H9 (cell line): ENCODE measurements at places on chromosomes 2 and 18.

- no peak for DNase-seq
Measured at GRCh38 chr2:217443601-217444000, 559.2 kb downstream of the TNS1 start.

- DNase-seq = no peak
Measured at GRCh38 chr2:173230181-173230580, 124.5 kb upstream of the CDCA7 start.

DNA sequence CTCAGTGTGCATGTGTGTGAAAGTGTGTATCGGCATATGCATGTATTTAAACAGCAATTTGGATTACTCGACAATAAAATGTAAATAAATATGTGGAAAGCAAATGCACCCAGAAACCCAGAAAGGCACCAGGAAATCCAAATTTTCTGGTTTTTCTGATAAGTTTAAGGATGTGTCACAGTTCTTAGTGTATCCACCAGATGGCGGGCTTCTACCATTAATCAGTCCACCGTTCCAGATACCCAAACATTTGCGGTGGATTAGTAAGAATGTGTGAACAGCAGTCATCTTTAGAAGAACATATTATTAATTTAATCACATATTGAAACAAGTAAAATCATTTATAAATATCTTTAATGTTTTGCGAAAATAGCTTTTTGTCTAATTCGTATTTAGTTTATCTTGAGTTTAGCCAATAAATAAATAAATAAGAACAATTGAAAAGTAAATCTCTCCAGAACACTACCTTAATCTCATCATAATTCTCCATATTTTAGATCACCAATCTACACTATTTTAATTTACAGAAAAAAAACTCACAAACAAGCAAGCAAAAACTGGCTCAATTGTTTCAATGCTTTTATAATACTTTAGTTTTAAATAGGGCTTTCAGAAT is 298.9 kb downstream of the DSEL start:
- DNase-seq = no peak

DNA sequence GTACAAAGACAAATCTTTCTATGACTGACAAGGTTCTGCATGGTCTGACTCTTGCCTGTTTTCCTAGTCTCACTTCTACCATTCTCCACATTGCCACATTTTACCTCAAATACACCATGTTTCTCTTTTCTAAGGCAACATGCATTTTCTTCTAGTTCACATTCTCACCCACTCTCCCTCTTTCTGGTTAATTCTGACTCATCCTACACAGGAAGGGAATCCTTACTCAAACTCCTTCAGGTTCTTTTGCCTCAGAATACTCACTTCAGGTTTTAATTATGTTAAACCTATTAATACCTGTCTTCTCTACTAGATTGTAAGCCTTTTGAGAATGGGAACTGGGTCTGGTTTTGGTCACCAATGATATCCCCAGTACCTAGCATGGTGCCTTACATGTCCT is 47.2 kb downstream of the MAP2 start:
- DNase-seq = no peak

GRCh38 chr2:8003462-8004075 is 678.3 kb upstream of the ID2 start:
- no peak for DNase-seq

DNA sequence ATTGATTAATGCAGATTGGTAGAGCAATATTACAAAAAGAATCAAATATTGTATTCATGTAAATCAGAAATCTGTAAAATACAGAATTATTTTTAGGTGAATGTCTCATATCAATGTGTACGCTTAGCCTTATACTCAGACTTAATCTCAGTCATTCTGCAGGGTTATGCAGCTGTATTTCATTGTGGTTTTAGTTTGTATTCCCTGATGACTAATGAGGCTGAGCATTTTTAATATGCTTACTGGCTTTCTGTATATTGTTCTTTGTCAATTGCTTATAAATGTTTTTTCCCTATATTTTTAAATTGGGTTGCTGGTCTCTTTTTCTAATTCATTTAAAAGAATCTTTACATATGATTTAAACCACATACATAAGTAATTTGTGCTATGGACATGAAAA is 50.1 kb downstream of the CDH19 start:
- DNase-seq = no peak

DNA sequence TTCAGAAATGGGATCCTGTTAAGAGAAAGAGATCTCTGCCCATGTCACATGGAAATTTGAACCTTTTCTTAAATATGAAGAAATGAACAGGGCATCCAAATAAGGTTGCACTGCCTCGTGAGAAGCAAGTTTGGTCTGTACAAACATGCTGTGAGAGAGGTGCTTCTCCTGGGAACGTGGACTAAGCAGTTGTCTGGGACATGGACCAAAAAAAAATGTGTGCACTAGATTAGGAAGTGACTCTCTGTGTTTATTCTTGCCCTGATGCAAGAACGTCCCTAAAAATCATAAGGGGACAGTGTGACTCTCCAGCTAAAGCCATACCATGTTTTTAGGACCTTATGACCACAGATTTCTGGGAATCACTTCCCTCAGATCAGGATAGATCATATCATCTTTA is 23.7 kb upstream of the GCG start:
- DNase-seq = no peak

DNA sequence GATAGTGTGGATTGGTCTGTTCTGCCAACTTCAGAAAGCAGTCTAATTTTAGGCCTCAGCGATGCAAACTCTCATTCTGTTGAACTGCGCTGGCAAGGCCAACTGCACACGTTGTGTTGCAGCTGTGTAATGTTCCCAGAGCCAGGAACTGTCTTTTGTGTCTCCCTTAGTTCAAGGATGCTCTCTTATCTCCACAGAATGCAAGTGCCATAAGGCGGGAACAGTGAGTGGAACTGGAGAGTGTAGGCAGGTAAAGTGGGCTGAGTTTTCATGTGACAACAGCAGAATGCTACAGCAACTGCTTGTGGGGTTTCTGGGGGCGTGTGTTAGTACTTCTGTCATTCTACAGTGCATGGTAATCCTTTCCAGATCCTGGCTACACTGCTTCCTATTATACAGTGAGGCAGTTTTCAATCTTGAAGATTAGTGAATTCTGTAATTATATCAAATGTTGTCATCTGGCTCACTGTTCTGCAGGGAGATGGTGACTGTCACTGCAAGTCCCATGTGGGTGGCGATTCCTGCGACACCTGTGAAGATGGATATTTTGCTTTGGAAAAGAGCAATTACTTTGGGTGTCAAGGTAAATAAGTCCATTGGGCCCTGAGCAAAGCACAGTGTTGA is 125.8 kb downstream of the LAMA3 start:
- no peak for DNase-seq

- no peak for DNase-seq
Measured at GRCh38 chr2:222169346-222169745, 129.5 kb downstream of the PAX3 start.

GRCh38 chr2:235052514-235053354 is 100.9 kb downstream of the SH3BP4 start:
- no peak for DNase-seq

GRCh38 chr2:27621524-27621923 is 7.3 kb downstream of the CCDC121 start:
- DNase-seq = no peak

DNA sequence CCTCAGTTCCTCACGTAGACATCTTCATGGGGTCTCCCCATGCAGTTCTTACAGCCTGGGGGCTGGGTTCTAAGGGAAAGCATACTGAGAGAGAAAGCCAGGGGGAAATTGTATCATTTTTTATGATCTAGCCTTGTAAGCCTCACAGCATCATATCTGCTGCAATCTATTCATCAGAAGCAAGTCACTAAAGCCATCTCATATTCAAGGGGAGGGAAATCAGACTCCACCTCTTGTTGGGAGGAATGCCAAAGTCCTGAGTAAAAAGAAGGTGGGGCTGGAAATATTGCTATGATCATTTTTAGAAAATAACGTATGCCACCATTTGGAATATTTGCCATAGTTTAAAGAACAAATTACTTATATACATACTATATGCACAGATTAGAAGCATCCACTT is 304.6 kb downstream of the TXNL1 start:
- no peak for DNase-seq

- DNase-seq = no peak
Measured at GRCh38 chr2:74045454-74045853, 60.7 kb downstream of the TET3 start.

DNA sequence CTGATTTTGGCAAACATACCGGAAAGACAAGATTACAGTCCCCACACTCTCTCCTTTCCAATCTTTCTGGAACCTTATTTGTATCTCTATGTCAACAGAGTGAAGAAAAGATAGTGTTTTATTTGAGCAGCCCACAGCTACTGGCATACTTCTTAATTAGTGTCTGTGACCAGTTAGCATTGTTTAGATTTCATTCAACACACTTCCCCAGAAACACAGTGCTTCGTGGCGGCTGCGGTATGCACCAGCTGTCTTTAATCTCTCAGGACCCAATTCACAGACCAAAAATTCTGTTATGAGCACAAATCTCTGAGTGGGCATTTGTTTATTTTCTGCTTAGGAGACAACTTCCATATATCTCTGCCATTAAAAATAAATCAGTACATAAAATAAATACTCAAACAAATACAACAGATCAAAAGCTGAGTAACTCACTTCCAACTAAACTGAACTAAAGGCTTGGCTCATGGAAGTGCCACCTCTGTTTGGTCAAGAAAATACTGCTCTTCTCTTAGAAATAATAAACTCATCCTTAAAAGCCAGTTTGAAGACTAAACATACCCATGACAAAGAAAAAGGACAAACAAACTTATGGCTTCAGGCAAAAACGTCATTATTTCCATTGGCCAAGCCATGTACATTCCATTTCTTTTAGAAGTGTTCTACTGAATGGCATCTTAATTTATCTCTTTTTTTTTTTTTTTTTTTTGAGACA is 392.4 kb downstream of the TXNL1 start:
- no peak for DNase-seq

GRCh38 chr18:76446321-76447257 is 48.5 kb downstream of the ZNF516 start:
- no peak for DNase-seq

DNA sequence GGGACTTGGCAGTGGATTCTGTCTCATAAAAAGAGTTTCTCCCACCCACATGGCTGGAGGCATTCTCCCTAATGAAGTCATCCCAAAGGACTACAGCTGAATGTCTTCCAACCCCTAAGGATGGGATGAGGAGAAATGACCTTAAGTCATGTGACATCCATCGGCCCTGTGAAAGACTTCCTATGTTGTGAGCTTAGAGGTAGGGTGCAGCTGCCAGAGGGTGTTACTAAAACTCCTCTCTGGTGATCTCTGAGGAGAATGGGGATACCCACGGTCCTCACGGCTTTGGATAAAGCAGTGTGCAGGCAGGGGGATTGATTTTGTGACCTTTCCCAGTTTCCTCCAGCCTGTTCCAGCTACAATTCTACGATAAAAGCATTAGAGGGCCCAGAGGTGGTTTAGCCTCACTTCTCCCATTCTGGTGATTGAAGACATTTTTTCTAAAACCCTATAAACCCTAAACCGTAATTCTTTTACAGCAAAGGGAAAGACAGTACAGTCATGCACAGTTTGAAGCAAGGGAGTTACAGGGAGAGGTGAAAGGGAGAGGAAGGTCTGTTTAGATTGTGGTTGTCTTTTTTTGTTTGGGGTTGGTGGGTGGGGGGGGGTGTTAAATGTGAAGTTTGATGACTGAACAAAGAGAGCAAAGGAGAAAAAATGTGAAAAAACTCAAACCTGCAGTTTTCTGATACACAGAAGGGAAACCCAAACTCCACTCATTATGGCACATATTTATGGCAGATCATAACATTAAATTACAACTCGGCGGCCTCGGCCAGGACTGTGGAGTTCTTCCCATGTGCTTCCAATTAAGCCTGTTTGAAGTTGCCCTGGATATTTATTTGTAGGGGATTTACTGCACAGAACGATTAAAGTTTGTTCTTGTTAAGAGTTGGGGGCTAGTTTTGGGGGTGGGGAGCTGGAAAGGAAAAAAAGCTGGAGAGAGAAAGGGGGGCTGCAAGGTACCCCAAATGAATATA is 26.6 kb upstream of the SLC14A2 start:
- DNase-seq = no peak

DNA sequence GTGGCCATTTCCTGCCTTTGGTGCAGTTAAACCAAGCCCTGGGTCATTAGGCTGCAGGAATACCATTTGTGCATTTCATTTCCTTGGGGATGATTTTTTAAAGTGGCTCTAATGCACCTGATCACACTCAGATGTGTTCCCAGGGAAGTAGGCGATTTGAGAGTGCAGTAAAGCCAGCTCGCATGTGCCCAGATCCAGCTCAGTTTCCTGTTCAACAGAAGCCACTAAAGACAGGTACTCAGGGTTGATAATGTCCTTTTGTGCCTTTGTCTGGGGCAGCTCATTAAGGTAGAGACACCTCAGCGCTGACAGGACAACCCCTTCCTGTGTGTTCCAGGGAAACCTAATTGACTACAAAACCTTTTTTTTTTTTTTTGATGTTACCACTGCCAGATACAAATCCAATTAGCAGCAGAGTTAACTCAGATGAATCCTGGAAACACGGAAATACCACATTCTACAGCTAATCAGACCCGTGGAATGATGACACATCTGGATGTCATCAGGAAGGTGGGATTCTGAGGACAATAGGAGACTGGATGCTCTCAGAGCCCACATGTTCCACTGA is 15.2 kb upstream of the CHRNA1 start:
- DNase-seq = no peak

DNA sequence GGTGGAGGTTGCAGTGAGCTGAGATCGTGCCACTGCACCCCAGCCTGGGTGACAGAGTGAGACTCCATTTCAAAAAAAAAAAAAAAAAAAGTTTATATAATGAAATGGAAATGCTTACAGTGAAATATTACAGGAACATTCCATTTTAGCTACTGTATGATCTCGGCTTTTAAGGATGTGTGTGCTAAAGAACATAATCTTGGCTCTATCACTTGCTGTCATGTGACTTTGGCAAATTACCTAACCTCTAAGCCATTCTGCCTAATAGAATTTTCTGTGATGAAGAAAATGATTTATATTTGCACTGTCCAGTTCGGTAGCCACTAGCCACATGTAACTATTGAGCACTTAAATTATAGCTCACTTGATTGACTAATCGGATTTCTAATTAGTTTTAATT is 36.3 kb downstream of the SMAD4 start:
- no peak for DNase-seq

GRCh38 chr18:51802569-51803428 is 537.2 kb upstream of the DCC start:
- DNase-seq = no peak

DNA sequence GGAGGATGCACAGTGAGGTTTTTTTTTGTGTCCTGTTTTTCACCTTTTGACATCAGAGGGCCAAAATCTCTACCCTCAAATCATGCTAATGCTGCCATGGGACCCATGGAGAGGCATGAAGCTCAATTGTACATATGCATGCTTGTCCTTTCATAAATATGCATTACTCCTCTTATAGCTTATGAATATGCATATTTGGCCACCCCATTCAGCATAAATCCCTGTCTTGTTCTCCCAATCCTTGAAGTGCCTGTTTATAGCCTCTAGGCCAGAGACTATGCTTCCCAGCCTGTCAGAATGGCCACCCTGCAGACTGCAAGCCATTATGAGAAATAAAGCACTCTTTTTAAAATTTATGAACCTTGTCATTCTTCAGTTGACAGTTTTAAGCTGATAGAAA is 696.4 kb upstream of the ZNF804A start:
- no peak for DNase-seq

- DNase-seq = no peak
Measured at GRCh38 chr2:10161961-10162441, 39.5 kb downstream of the RRM2 start.

- DNase-seq = no peak
Measured at GRCh38 chr2:10245021-10245420, 57.7 kb upstream of the HPCAL1 start.

- DNase-seq = no peak
Measured at GRCh38 chr2:146572598-146572997, 1272.2 kb upstream of the ACVR2A start.
